ENCODE measurements at places on chromosomes 13 and 19.

GRCh38 chr13:94967183-94968039 is 255.1 kb upstream of the SOX21 start:
- DNase-seq: no peak

- no peak for DNase-seq
These were observed 116.9 kb downstream of the ABCC4 start for GRCh38 chr13:95184317-95184716.

DNA sequence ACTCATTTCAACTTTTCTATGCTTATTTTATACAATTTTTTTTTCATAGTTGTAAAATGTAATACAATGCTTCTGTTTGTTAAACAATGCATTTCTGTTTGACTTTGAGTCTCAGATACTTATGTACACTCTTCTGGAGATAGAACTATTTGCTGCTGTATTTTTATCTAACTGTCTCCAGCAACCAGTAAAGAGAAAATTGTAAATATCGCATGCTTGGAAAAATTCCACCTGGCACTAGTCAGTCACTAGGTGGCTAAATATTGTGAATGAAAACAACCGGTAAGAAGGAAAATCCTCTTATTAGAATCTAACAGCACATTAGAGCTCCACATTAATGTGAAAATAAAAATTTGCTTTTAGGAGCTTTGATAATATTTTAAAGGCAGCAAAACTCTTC is 876.5 kb downstream of the PCDH9 start:
- no peak for DNase-seq

DNA sequence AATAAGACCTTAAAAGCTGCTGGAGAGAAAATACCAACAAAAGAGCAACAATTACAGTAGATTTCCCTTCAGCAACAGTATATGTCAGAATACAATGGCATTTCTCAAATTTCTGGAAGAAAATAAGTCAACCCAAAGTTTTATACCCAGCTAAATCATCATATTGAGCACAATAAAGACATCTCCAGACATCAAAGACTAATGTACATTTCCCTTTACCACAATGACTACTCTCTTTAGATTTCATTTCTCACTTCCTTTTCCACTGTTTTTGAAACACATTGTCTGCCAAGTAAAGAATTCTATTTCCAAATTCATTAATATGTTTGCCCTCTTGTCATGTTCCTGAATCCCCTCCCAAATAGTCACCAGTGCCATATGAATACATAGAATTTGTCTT is 111.4 kb downstream of the POU4F1 start:
- DNase-seq: no peak

- no peak for DNase-seq
These were observed 12.4 kb downstream of the MAST3 start for GRCh38 chr19:18109733-18110608.

- DNase-seq: no peak
These were observed 9.2 kb downstream of the PGPEP1 start for GRCh38 chr19:18349524-18350128.

DNA sequence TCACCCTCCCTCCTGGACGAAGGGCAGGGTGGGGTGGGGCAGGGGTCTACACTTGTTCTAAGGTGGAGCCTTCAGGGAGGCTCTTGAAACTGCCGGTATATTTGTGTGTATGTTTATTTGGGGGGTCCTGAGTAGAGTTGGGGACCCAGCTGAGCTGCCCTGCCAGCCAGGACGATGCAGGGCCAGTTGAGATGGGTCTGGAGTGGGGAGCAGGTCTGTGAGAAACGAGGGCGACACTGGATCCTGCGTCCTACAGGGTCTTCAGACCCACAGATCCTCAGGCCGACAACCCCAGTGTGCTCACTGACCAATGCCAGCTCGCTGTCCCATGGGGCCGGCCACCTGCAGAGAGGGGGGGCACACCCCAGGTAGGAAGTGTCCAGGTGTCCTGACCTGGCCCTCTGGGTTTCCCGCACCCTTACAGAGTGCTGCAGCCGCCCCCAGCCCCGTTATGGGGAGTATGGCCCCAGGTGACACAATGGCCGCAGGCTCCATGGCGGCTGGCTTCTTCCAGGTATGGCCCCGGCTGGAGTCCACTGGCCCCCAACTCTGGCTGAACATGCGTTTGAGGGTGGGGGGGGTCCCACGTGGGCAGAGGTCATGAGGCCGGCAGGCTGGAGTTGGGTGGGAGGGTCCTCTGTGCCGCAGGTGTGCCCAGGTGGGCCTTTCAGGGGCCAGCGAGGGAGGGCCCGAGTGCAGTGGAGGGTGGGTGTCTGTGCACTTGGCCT is 7.4 kb downstream of the ISYNA1 start:
- DNase-seq: no peak

Measured in thoracic aorta (tissue), 2 donors.